ENCODE measurements at places on chromosomes 3 and 15. TPM values are rescaled to one million over a fixed set of nuclear protein-coding genes. Genes with fewer than 3 reads are reported as not detected.

Gene TAGLN3
- 105 TPM for total RNA-seq

Gene CFAP20DC
- total RNA-seq: 1.2 TPM

Gene ESYT3
- 0.74 TPM for total RNA-seq

Gene CD86
- 1.2 TPM for total RNA-seq

Gene EBLN2
- total RNA-seq: 3.9 TPM

Gene SGO1
- total RNA-seq: 2.0 TPM

Gene GREM1
- total RNA-seq: 8.1 TPM
